NCI-H1436 treated with DMSO at 0.1 percent for 48 hours (cell line): ENCODE measurements at places on chromosomes 12 and 14.

DNA sequence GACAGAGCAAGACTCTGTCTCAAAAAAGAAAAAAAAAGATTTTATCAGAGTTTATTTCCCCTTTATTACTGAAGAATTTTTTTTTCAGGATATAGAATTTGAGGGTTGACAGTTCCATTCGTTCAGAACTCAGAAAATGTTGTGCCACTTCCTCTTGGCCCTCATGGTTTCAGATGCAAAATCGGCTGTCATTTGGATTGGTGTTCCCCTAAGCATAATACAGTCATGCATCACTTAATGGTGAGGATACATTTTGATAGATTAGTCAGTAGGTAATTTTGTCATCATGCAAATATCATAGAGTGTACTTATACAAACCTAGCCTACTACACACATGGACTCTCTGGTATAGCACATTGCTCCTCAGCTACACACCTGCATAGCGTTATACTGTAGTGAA lies 263.9 kb upstream of the RTL1 start:
- DNase-seq: no peak

DNA sequence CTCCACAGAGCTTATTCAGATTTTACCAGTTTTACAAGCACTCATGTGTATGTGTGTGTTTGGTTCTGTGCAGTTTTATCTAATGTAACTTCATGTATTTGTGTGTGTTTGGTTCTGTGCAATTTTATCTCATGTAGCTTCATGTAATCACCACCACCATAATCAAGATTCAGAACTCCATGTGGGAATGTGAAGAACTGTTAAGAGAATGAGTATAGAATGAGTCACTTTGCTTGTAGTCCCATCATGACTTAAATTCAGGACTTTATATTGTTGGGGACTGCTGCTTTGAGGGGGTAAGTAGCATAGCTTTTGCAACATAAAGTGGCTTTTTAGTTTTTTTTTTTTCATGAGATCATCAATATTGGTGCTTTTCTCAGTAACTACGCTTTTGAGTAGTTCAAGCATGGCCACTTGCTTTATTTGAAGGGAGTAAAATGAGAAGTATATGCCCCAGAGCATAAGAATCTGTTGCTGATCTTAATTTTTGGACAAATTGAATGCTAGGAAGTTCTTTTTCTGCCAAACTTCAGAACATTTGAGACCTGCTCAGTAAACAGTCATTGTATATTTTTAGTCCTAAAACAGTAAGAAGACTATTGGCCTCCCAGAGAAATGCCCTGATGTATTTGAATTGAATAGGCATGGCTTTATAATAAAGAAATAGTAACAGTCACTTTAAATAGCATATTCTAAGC lies 28.8 kb downstream of the PROX2 start:
- no peak for DNase-seq

DNA sequence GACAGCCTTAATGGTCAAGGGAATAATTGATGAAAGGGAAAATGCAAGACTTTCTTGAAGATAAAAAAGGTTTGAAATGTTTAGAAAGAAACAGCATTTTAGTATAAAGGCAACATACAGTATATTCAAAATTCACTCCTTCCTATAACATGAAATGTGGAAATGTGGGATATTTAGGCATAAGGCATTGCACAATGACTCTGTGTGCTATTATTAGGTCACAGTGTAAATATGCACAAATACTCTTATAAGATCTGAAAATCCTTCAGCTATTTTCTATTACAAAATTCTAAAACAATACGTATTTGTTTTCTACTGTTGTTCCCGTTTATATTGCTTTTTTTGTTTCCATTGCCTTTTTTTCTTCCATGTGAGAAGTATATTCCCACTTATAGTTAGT lies 127.7 kb downstream of the SLC16A7 start:
- no peak for DNase-seq

GRCh38 chr12:39846304-39846703 lies 226.7 kb upstream of the ABCD2 start:
- DNase-seq: no peak

DNA sequence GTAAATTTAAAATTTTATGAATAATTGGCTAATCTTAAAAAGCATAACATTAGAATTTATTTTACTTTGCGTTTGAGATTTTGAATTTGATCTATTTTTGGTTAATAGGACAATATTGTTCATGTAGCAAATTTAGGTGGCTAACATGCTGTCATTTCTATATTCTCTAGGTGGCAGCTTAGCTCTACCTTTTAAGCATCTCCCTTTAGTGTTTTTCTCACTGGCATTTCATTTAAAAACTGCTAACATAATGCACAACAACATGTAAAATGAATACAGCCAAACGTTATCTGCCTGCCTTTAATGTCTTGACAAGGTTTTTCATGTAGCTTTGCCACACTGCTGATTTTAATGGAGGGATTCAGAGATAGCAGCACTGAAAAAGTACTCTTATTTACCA lies 272.4 kb upstream of the FBXO33 start:
- no peak for DNase-seq

GRCh38 chr12:57498132-57498502 lies 10.2 kb downstream of the MARS1 start:
- DNase-seq: no peak

DNA sequence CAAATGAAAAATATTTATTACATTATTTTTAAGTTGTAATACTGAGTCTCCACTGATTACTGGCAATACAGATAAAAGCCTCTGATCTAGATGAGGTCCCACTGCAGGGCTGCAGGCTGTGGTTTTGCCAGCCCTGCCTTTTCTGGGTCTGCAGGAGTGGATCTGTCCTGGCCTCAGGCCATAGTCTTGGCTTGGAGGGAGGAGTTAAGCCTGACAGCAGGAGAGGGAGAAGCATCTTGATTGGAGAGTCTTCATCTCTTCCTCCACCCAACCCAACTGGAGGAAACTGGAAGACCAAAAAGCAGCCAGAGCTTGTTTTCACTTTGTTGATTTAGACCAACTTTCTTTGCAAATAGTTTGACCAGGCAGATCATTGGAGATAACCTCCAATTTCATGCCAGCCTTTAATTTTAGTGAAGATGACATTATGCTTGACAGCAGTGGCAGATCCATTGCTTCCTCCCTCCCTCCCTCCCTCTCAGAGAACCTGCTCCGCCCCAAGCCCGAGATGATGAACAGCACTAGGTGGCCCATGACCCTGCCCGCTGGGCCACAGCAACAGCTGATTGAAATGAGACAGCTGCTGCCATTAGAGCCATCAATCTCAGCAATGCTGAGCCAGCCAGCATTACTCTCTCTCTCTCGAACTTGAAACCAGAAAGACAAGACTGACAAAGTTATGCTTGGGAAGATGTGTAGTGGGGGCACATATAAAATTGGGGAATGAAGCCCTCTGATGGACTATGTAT lies 222.4 kb downstream of the GLT1D1 start:
- no peak for DNase-seq

GRCh38 chr14:100882991-100883788 lies 20.3 kb downstream of the RTL1 start:
- no peak for DNase-seq

DNA sequence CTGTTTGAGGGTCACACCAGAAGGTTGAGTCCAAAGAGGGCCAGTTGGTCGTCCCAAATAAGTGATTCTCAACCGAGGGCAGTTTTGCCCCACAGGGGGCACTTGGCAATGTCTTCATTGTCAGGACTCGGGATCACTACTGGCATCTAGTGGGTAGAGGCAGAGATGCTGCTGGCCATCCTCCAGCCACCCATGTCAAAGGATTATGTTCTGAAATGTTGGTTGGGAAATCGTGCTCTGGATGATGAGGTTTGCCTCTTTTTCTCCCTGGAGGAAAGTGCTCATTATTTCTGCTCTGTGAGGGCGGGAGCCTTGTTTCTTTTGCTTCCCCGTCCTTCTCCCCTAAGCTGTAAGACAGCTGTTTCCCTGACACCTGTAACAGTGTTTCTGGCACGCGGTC lies 3.6 kb downstream of the ZNF839 start:
- no peak for DNase-seq

- no peak for DNase-seq
Measured at GRCh38 chr12:79725987-79726386, 35.2 kb upstream of the PAWR start.

- no peak for DNase-seq
Measured at GRCh38 chr12:85253853-85254252, 26.2 kb upstream of the ALX1 start.

DNA sequence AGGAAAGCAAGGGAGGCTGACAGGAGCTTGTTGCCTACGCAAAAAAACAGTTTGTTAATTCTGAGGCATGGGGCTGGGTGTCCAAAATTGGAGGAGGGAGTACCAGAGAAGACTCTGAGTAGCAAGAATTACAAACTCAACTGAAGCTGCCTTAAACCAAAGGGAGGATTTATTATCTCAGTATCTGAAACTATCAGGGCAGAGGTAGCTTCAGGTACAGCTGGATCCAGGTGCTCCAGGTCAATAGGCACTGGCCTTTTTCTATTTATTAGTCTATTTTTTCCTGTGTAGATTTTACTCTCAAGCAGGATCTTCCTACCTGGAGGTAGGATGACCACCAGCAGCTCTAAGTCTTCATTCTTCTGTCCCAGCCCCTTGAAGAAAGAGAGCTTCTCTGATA lies 135.3 kb upstream of the NCOR2 start:
- DNase-seq: no peak

DNA sequence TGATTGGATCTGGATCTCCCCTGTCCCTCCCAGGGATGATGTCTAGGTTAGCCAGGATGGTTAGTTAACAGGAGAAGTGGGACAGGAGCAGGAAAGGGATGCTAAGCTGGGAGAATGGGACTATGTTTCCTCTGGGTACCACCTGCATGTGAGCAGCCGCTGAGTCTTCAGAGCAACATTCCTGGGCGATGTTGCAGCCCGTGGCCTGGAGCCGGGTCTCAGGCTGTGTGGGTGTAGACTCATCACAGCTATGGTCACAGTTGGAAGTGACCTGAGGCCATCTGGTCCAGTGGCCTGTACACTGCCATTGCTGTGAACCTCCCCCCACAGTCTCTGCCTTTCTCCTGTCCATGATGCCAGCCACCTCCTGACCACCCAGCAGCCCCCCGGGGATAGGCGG lies 422.6 kb downstream of the DPF3 start:
- DNase-seq: no peak
